ENCODE measurements at places on chromosomes 1 and 21.

GRCh38 chr1:115160728-115161127 lies 71.4 kb upstream of the TSPAN2 start:
- DNase-seq = no peak

DNA sequence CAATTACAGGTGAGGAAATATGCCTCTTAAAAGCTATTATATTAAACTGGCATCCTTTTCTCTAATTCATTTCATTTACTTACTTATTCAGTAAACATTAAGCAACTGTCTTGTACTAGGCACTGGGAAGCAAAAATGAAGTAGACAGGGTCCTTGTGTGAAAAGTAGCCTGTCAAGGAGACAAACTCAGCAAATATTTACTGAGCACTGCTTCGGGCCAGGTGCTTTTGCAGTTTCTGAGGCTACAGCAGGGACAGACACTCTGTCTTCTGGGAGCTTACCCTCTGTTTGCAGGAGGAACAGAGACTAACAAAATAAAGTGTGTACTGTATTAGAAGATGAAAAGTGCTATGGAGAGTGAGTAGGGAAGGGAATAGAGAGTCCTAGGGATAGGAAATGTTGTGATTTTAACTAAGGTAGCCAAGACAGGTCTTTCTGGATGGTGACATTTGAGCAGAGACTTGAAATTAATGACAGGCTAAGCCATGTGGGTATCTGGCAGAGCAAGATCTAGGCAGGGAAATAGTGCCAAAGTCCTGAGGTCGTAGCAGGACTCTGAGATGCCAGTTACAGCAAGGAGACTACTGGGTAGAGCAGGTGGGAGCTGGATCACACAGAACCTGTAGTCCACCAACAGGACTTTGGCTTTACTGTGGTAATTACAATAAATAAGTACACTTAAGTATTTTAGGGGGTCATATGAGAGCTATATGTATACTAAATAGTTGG lies 133.0 kb downstream of the ITSN1 start:
- no peak for DNase-seq

DNA sequence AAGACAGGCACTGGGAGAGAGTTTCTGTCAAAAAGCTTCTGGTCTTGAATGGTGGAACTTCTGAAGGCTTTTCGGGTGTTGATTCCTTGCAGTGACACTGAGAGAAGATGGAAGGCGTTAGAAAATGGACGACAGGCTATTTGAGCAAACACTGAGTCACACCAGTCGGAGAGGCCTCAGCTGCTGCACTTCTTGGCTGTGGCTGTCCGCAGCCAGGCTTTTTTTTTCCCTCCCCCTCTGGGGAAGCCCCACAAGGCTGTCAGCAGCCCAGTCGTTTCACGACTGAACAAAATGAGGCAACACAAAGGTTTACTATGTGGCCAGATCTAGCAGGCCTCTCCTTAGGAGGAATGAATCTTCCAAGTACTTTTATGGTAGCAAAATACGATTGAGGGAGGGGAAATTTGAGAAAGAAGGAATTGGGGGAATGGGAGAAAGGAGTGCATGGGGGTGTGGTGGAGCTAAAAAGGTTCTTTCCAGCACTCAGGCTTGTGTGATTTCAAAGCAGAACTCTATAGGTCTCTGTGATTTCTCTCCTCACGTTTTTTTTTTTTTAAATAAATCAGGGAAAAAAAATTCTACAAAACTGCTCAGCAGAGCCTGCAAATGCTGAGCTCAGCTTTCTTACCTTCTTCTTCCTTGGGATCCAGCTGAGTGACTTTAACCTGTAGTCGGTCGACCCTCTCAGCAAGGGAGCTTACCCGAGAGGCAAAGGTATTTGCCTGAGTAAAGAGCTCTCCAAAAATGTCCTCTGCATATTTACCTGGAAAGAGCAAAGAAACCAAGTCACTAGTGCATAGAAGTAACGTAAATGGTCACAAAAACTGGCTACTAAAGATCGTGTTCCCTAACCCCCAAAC lies 26.1 kb downstream of the GPR3 start:
- peak; percentile 46 for DNase-seq

GRCh38 chr1:97433094-97433823 lies 487.6 kb downstream of the DPYD start:
- no peak for DNase-seq

GRCh38 chr1:156279837-156280236 lies 2.8 kb downstream of the SMG5 start:
- no peak for DNase-seq

All from A549 (cell line).